Stimulated activated CD4-positive, alpha-beta T cell treated with anti-CD3 and anti-CD28 coated beads, Interleukin-12 subunit alpha, Interleukin-12 subunit beta, amount 100 ng/mL, for 4 hours (primary cell): ENCODE measurements at places on chromosomes 1 and 21.

DNA sequence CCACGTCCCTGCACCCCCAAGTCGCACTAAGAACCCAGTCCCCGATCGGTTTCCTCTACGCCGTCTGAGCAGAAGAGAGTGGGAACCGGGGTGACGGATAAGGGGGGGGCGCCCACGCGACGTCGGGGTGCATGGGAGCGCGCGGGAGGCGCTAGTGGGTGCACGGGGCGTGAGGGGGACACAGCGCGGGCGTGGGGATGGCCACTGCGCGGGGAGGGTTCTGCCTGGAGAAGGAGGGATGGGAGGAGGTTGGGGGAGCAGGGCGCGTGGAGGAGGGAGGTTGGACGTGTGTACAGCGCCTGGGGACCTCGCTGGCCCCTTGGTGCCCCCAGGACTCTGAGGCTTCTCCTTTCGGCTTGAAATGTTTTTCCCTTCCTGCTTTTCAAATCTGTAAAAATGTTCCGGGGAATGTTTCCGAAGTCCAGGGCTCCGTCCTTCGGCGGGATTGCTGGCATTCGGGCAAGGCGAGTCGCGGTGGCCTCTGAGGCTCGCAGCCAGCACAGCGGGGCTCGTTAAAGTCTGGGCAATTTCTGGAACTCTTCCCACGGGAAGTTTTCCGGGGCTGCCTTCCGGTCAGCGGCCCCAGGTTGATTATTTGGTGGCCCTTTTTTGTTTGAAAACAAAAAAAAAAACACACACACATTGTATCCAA is 13.1 kb downstream of the RNF220 start:
- no peak for DNase-seq

DNA sequence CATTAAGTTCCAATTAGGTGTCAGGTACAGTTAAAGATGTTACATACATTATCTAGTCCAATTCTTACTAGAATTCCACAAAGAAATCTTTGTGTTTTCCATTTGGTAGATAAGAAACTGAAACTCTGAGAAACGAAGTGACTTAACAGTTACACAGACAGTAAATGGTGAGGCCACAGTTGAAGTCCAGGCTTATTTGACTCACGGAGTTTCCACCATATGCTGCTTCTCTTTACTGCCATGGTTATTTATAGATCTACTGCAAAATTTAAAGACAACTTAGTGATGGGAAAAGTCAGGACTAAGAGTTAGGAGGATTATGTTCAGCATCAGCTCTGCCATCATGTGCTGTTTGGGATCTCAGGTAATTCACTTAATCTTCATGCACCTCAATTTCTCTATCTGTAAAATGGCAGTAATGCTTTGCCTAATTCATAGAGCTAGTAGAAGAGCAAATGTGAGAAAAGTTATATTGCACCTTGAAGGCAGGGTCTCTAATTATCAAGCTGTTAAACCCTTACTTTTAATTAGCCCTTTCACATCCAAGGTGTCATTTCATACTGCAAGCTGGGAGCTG is 26.2 kb upstream of the SAMSN1 start:
- no peak for DNase-seq

- DNase-seq, result no peak
These were observed 61.6 kb downstream of the SMYD2 start for GRCh38 chr1:214342525-214342924.

DNA sequence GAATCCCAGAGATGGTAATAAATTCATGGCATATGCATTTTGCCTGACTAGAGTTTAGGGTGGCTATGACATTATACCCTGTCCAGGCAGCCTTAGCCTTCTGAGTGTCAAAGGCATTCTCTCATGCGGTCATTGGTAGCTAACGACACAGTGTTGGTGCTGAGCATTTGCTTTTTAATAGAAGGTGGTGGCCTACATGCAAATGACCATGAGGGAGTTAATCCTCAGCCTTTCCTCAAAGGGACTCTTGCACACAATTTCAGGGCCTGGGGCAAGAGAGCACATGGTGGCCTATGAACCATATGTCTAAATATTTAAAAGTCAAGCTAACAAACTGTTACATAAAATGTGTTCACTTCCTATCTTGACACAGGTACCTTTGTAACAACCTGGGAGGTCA is 30.9 kb upstream of the KCNA10 start:
- DNase-seq, result no peak

- DNase-seq, result no peak
These were observed 117.0 kb downstream of the NAV1 start for GRCh38 chr1:201655910-201656309.

GRCh38 chr1:45359882-45360513 is 19.8 kb upstream of the MUTYH start:
- DNase-seq, result peak; percentile 40
